Esophagus squamous epithelium (tissue), 5 donors: ENCODE measurements at places on chromosomes 5 and 9.

GRCh38 chr5:158198636-158199035 lies 339.7 kb upstream of the CLINT1 start:
- no peaks in the 10 kb centered on the region for H3K4me1 ChIP-seq
- DNase-seq, result no peak
- no peak overlapping the region for H3K4me3 ChIP-seq
- H3K27ac ChIP-seq, result no peak overlapping the region
- no peaks in the 10 kb centered on the region for H3K27me3 ChIP-seq

DNA sequence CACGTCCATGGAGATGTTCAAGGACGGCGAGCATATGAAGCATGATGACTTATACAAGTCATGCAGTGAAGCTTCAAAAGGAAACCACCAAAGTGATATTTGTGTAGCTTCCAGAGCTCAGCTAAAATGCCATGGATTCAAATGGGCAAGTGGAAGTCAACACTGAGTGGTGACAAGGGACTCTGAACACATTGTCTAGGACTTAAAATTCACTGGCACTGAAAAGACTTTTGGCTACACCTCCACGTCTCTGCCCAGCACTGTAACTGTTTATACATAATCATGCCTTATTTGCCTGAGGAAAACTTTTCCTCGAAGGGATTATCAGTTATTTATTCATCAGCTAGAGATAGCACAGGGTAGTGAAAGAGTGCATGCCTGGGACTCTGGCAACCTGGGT lies 15.2 kb downstream of the CTXN3 start:
- H3K4me1 ChIP-seq, result peaks cover 9% of the 10 kb centered on the region
- DNase-seq, result no peak
- H3K27me3 ChIP-seq, result no peaks in the 10 kb centered on the region
- H3K27ac ChIP-seq, result no peak overlapping the region

DNA sequence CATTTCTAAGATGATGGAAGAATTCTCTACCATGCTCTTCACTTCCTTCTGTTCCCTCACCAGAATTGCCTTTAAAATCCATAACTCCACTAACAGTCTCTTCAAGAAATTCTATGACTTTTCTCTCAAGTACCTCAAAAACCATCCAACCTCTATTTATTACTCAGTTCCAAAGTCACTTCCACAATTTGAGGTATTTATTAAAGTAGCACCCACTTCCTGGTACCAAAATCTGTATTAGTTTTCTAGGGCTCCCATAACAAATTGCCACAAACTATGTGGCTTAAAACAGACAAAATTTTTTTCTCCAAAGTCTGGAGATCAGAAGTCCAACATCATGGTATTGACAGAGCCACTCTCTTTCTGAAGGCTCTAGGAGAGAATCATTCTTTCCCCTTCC lies 4.9 kb upstream of the SPTLC1 start:
- H3K27ac ChIP-seq, result no peak overlapping the region
- H3K4me1 ChIP-seq, result peaks cover 5% of the 10 kb centered on the region
- no peaks in the 10 kb centered on the region for H3K27me3 ChIP-seq
- H3K4me3 ChIP-seq, result no peak overlapping the region

DNA sequence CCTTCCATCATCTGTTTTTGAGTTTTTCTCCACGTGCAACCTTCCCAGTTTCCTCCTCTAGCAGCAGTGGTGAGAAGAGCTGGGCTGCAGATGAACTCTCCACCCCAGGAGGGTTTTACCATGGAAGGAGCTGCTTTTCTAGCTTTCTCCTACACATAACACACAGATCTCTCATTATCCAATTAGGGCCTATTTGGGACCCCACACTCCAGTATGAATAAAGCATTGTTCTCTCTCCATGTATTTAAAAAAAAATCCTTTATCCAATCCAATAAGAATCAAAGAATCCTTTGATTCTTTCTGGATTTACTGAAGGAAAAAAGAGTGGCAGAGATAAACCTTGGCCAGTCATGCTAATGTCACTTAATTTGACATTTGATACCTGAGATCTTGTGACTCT lies 31.6 kb upstream of the NAA35 start:
- no peak for DNase-seq
- no peak overlapping the region for H3K27ac ChIP-seq
- H3K27me3 ChIP-seq, result no peaks in the 10 kb centered on the region
- no peak overlapping the region for H3K4me3 ChIP-seq
- no peaks in the 10 kb centered on the region for H3K36me3 ChIP-seq

DNA sequence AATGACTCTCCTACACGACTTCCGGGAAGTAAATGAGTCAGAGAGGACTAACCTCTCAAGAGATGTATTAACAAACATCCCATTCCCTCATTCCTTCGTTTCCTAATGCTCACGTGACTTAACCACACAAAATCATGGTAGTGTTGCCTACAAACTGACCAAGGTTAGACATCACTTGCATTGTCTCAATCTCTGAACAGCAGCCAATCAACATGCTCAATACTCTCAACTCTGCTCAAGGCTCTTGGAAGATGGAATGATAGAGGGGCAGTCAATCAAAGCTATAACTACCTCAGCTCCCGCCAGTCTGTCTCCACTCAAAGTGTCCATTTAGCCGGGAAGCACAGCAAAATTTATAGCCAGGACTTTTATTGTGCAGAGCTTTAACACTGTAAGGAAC lies 143.8 kb upstream of the PIK3R1 start:
- no peak overlapping the region for H3K4me3 ChIP-seq
- no peaks in the 10 kb centered on the region for H3K36me3 ChIP-seq
- H3K27me3 ChIP-seq, result no peaks in the 10 kb centered on the region
- no peak for DNase-seq
- H3K27ac ChIP-seq, result no peak overlapping the region

- peaks cover 60% of the 10 kb centered on the region for H3K4me1 ChIP-seq
- no peak for DNase-seq
- H3K4me3 ChIP-seq, result peak overlapping the region; percentile 62
- no peaks in the 10 kb centered on the region for H3K36me3 ChIP-seq
- peak overlapping the region; percentile 85 for H3K27ac ChIP-seq
Measured at GRCh38 chr5:98769210-98769958, 4.1 kb upstream of the RGMB start.

GRCh38 chr5:10591159-10591558 lies 27.3 kb downstream of the ANKRD33B start:
- H3K4me1 ChIP-seq, result peaks cover 6% of the 10 kb centered on the region
- H3K4me3 ChIP-seq, result no peak overlapping the region
- DNase-seq, result no peak

- no peaks in the 10 kb centered on the region for H3K27me3 ChIP-seq
- no peaks in the 10 kb centered on the region for H3K36me3 ChIP-seq
- H3K27ac ChIP-seq, result no peak overlapping the region
- H3K4me1 ChIP-seq, result peaks cover 80% of the 10 kb centered on the region
- no peak for DNase-seq
Measured at GRCh38 chr5:43304525-43304924, 8.7 kb downstream of the HMGCS1 start.
